ENCODE measurements at places on chromosomes 1 and 21.

DNA sequence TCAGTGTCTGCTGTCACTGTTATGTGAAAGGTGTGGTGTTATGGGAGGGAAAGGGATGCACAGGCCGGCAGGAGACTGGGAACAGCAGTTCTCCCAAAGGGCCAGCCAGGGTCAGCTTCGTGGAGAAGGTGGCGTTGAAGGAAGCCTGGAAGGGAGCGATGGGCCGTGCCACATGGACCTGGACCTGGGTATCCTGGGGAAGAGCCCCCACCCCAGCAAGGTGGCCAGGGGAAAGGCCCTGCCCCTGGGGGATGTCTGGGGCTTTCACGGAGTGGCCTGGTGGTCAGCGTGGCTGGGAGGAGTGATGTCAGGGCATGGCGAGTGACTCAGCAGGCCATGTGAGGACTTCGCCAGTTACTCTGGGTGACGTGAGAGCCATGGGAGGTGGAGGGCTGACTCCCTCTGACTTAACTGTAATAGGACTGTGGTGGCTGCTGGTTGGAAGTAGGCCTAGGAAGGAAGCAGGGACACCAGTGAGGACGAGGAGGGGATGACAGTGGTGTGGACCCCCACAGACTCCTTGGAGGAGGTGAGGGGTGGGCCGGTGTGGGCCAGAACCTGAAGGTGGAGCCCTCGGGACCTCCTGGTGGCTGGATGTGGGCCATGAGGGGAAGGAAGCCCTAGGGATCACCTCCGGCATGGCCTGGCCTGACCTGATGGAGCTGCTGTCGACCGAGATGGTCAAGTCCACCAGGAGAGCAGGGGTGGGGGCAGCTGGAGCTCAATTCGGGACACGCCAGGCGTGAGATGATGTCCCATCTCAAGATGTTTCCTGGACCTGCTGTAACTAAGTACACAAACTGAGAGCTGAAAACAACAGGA, 54.5 kb downstream of the BACE2 start:
- DNase-seq = no peak

- no peak for DNase-seq
These were observed 29.8 kb downstream of the AGT start for GRCh38 chr1:230684146-230684545.

DNA sequence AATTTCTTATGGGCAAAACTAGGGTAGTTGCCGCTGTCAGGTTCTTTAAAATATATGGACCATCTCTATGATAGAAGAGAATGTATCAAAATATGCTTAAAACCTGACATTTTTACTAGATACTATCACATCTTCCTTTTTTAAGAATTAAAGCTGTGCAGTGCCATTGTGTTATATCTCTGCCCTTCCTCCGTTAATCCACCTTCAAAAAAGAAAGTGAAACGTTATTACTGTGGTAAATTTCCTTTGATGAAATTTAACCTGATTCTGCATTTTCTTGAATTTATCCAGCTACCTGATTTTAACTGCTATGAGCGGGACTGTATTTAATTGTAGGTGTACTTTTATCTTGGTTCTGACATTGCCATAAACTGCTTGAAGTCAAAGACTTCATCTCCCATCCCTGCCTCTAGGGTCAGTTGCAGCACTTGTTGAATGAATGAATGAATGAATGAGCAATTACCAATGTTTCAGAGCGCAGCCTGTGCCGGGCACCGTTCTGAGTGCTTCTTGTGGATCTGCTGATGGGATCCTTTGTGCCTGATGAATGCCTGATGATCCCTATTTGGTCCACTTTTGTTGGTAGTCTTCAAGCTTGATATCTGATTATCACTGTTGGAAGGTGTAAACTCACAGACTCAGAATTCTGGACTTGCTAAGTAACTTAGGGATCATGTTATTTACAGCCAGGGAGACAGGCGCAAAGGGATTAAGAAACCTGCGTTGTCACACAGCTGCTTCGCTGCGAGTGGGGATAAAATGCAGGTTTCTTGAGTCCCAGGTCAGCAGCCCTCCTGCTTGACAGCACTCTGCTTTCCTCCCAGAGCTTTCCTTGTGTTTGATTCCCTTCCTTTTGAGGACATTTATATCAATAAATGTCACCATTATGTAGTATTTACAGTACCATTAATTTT, 30.1 kb downstream of the SMYD2 start:
- DNase-seq = no peak

GRCh38 chr1:233598891-233599541, 14.9 kb upstream of the KCNK1 start:
- peak; percentile 20 for DNase-seq

- no peak for DNase-seq
These were observed 60.6 kb upstream of the AKT3 start for GRCh38 chr1:243910607-243911006.

DNA sequence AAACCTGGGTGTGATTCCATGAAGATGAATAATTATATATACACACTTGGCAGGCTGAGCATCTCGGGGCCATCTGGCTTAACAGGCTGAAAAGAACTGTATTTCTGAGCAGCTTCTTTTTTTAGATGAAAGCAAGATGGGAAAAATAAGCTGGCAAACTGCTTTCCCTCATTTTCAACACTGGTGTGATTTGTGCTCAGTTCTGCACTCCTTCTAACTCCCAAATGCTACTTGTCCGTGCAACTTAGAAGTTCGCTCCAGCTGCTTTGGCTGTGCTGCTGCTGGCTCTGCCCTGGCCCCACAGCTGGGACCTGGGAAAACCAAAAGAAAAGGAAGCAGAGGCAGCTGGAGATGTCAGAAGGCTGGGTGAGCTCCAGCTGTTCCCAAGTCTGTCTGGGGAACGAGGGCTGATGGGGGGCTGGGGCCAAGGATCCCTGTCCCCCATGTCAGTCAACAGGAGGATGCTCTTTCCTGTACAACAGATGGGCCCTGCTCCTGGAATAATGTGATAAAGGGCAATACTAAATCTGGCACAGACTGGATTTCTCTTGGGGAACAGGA, 44.9 kb downstream of the PAFAH2 start:
- no peak for DNase-seq

DNA sequence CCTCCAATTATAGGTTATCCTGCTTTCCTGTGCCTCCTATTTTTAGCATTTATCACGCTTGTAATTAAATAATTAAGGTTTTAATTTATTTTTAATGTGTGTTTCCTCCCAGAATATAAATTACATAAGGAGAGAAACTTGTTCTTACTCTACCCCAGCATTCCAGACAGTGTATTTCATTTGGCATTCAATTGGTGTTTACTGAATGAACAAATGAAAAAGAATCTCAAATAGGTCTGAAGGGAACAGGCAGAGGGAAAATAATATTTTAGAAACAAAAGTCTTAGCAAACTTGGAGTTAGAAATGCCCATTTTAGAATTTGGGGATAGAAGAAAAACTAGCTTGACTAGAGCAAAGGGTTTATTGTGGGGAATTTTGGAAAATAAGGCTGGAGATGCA, 9.9 kb upstream of the RSRP1 start:
- no peak for DNase-seq

All from activated CD4-positive, alpha-beta T cell treated with anti-CD3 and anti-CD28 coated beads, Interleukin-2, amount 50 U/mL, for 48 hours (primary cell).